ENCODE measurements at places on chromosomes 1 and 21.

GRCh38 chr1:200302192-200302920 is 107.5 kb downstream of the ZNF281 start:
- DNase-seq: no peak

GRCh38 chr1:193841857-193842256 is 655.4 kb upstream of the B3GALT2 start:
- no peak for DNase-seq

DNA sequence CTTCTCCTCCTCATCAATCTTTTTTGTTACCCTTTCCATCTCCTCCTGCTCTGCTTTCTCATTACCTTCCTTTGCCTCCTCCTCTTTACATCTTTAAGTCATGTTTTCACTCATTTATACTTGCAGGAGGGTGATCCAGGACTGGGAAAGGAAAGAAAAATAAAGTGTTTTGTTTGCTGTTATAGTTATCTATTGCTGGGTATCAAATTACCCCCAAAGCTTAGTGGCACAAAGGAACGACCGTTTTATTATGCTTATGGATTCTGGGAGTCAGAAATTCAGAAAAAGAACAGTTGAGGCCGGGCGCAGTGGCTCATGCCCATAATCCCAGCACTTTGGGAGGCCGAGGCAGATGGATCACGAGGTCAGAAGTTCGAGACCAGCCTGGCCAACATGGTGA is 12.5 kb upstream of the AGO4 start:
- no peak for DNase-seq

DNA sequence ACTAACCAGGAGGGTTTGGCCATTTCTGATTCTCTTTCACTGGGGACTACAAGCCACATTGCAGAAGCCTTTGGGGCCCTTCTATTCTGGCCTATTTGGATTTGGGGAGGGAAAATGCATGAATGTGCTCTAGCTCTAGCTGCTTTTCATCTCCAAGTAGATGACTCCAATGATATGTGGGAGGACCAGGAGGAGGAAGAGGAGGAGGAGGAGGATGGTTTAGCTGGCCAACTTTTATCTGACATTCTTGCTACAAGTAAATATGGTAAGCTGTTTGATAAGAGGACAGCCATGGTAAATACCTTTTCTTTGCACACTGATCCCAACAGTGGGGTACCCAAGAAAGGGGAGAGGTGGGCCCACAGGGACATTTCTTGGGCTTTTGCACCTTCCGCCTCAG is 14.0 kb upstream of the SHISA4 start:
- DNase-seq: no peak

- no peak for DNase-seq
These were observed 71.8 kb upstream of the IVNS1ABP start for GRCh38 chr1:185388815-185389214.

DNA sequence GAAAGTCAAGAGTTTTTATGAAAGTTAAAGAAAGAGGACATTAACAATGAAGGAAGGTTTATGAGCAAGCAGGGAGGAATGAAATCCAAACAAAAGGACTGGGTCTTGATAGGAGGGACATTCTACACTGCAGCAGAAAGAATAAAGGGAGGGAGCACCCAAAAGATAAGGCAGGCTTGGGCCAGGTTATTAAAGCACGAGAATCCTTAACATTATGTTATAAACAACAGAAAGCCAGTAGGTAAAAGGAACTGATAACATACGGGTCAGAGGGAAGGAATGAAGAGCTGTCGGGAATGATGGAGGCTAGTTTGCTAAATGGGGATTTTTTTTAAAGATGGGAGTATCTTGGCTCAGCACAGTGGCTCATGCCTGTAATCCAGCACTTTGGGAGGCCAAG is 19.4 kb downstream of the LPGAT1 start:
- DNase-seq: no peak

GRCh38 chr1:234617131-234617985 is 7.4 kb upstream of the IRF2BP2 start:
- DNase-seq: no peak

- DNase-seq: no peak
These were observed 210.7 kb upstream of the EDN2 start for GRCh38 chr1:41695118-41695745.

DNA sequence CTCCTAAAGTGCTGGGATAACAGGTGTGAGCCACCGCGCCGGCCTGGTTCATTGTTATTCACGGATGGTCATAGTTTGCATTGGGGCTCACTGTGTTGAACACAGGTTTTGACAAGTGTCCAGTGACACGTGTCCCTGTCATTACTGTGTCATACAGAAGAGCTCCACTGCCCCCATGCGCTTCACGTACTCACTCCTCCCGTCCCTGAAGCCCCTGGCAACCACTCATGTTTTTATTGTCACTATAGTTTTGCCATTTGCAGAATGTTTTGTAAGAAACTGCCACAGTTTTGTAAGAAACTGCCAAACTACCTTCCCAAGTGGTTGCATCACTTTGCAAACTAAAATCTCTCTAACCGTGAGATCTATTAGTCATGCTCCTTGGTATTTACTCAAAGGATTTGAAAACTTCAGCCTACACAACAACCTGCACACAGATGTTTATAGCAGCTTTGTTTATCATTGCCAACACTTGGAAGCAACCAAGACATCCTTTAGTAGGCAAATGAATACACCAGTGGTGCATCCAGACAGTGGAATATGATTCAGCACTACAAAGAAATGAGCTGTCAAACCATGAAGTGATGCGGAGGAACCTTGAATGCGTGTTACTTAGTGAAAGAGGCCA is 163.2 kb upstream of the COL6A1 start:
- no peak for DNase-seq

DNA sequence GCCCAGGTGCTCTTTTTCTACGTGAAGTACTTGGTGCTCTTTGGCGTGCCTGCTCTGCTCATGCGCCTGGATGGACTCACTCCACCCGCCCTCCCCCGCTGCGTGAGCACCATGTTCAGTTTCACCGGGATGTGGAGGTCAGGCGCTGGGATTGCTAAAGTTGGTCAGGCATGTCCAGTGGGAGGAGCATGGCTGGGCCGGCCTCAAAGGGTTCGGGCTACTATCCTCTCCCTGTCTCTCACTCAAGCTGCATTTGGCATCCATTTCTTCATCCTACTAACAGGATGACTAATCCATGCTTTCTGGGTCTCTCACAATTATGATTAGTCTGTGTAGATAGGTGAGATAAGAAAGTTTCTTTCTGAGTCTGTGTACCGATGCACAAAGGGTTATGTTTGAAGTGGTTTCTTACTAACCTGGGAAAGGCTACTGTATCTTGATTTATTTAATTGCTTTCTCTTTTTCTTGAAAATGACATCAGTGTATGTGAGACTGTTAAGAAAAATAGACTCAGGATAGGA is 135.9 kb downstream of the HHAT start:
- DNase-seq: no peak

GRCh38 chr1:154663471-154664060 is 55.6 kb upstream of the ADAR start:
- no peak for DNase-seq

- no peak for DNase-seq
These were observed 149.6 kb downstream of the LMO4 start for GRCh38 chr1:87478231-87478630.
